ENCODE measurements at places on chromosomes 3 and 15.

GRCh38 chr3:81302045-81302444 is 459.4 kb downstream of the GBE1 start:
- no peak for DNase-seq

DNA sequence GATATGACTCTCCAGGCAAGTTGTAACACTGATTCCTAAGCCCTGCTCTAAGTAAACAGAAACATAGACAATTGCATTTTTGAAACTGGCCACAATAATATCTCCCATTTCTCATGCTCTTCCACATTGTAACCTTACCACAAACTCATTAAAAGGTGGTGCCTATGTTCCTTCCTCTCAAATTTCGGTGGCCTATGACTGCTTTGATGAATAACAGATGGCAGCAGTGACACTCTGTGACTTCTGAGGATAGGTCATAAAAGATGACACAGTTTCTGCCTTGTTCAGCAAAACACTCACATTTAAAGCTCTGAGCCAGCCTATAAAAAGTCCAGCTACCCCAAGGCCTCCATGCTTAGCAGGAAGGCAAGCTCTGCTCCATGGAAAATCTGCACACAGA is 195.2 kb downstream of the EFHB start:
- no peak for DNase-seq

DNA sequence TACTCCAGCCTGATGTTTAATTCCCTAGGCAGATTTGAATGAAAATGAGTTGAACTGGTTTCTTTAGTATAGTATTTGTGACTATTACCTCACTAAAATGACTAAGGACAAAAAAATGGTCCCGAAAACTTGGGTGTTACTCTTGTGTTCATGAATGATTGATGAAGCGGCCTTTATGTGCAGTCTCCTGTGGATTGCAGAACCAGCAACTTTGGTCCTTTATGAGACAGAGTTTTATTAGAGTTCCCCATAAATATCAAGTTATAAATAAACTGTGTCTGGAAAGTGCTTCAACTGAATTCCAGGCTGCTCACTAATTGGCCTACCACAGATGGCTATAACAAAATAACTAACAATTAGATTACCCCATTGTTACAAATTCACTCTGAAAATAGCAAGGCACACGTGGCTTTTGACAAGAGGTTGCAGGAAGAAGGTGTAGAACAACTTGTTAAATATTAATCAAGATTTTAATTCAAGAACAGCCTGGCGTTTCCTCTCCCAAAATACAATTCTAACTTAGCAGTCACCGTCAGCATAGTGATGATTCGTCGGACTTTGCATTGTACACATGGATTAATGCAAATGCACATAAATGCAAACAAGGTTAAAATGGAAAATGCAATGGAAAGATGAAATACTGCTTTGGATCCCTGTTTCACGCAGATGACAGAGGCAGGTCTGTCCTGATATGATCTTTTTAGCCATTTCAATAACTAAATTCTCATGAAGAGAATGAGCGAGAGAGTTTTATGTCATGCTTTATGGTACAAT is 567.3 kb upstream of the ZNF717 start:
- DNase-seq, result no peak

GRCh38 chr3:14795996-14796395 is 22.8 kb upstream of the FGD5 start:
- no peak for DNase-seq

- no peak for DNase-seq
Measured at GRCh38 chr3:194671511-194671899, 486 bp downstream of the LSG1 start.

- no peak for DNase-seq
Measured at GRCh38 chr15:22903961-22904534, 65.6 kb downstream of the NIPA2 start.

DNA sequence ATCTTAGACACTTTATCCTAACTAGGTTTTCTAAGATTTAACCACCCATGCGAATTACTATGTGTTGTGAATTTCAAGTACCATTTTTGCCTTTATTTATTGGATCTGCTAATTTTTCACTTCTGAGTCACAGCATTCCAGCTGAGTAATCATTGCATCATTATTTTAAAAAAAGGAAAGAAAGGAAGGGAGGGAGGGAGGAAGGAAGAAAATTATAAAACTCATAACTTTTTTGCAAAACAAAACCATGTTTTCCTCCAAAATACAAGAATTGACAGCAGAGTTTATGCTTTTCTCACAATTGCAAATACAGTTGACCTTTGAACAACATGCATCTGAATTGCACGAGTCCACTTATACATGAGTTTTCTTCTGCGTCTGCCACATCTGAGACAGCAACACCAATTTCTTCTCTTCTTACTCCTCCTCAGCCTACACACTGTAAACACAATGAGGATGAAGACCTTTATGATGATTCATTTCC is 651.4 kb upstream of the NECTIN3 start:
- no peak for DNase-seq

DNA sequence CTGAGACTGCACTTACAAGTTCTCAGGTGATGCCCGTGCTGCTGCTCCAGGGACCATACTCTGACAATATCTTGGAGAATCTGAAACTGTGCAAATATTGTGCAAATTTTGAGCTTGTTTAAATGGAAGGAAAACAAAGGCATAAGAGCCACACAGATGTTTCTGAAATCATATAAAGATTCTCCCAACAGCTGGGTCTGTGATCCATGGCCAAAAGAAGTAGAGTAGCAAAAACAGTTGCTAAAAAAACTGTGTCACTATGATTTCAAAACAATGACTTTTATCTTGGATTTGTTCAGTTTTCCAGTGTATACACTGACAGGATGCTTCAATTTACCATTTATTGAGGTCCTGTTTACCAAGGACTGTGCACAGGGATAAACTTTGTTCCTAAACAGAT is 25.3 kb downstream of the NPTN start:
- DNase-seq, result no peak

DNA sequence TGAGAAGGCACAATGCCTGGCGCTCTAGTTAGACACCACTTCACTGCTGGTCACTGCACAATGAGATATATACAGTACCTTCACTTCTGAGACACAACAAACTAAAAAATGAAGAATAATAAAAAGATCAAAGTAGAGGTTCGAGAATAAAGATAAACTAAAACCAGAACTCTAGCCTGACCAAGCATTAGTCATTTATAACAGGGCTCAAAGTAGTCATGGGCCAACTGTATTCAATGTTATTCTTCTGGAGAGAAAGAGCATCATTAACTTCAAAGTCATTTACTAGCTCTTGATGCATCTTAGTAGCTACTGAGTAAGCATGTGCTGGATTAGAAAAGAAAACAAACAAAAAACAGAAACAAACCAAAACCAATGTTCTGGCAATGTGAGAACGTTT is 145.2 kb downstream of the SSR3 start:
- DNase-seq, result no peak

GRCh38 chr3:153885359-153885758 is 235.8 kb upstream of the ARHGEF26 start:
- no peak for DNase-seq

DNA sequence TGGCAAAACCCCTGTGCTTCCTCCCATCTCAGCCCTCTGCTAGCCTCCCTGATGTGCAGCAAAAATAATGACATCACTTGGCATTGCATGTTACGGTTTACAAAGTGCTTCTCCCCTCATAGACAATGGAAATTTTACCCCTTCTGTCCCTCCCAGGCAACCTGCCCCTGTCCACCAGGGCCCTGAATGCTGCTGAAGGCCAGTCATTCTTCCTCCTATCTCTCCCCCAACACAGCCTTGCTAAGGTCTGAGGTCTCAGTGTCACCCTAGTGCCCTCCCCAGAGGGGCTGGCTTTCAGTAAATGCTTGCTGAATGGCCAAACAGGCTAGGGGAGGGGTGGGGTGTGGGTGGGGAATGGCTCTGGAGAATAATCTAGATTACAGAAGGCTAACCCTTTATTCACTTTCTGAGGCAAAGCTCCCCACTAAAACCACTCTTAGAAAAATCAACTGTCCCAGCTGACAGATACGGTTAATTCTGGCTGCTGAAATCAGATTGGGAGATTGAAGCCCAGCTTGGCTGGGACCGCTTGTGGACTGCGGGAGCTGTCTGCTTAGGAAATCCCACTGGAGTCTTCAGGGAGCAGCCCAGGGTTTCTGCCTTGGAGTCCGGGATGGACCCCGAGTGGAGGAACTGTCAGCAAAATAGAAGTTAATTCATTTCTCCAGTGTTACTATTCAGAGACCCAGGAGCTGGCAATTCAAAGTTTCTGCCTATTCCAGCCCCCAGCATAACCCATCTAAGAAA is 22.9 kb downstream of the ANP32A start:
- no peak for DNase-seq

DNA sequence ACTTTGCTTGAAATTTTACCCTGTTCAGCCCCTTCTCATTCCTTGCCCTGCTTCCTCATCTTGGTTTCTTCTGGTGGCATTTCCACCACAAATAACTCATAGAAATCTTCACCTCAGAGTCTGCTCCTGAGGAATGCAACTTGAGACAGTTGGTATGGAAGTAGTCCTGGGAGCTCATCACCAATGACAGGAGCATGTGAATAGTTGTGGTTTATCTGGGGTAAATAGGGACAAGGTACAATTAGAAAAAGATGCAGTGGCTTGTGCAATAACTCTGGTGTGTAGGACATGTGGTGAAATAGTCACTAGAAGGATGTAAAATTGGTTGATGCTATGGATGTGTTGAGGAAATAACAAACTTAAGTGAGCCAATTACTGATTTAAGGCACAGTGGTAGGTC is 72.7 kb upstream of the CHRNA7 start:
- DNase-seq, result no peak

DNA sequence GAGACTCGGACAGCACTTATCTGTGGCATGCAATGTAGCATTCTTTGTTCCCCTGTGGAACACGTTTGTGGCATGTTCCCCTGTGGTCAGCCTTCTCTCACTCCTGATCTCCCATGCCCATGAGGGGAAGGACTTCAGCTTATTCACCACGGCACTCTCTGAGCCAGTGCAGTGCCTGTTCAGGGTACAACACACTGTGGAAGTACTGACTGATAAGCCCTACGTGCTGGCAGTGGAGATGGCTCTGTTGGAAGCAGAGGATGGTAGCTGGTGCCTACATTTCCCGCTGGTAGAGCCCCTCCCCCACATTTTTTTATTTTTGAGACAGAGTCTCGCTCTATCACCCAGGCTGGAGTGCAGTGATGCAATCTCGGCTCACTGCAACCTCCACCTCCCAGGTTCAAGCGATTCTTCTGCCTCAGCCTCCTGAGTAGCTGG is 43.5 kb upstream of the ETV5 start:
- no peak for DNase-seq

DNA sequence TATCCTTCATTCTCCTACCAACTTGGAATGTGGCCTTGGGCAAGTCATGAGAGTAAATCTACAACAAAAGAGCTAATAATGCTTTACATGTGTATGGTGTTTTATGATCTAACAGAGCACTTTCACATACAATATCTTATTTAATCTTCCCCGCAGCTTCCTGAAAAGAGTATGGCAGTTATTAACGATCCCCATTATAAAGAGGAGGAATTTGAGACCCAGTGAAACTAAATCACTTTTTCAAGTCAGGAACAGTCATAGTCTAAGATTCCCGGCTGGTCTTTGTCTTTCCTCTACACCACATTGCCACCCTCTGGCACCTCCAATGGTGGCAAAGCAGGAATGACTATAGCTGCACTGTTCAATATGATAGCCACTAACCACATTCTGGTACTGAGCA is 69.7 kb upstream of the CMSS1 start:
- DNase-seq, result no peak

DNA sequence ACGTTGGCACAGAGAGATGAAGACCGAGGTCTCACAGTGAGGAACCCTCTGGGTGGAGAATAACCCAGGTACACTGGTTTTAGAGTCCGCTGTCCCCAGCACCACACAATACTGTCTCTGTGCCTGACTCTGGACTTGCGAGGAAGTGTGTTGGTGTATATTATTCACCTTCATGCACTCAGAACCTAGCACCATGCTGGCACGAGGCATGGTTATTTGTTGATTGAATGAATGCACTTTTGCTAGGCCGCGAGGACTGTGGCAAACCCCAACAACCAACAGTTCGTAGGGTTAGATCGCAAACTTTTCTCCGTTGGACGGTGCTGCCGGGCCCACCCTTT is 484 bp upstream of the C3orf52 start:
- no peak for DNase-seq

- DNase-seq, result no peak
Measured at GRCh38 chr15:94098921-94099573, 132.3 kb upstream of the MCTP2 start.

DNA sequence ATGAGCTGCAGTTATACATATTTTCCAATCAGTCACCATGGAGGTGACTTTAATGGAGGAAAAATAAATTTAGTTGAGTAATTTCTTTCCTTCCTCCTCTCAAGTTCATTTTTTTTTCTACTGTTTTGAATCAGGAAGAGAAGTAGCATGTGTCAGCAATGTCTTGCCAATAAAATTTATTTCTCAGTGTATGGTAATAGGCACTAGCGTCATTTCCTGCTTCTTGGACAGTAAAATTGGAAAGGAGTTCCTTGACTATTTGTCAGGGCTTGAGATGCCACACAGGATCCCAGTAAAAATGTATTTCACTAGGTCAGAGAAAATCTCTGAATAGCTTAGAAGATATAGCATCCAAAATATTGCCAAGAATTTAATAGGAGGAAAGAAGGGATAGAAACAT is 605.9 kb downstream of the ROBO1 start:
- no peak for DNase-seq

DNA sequence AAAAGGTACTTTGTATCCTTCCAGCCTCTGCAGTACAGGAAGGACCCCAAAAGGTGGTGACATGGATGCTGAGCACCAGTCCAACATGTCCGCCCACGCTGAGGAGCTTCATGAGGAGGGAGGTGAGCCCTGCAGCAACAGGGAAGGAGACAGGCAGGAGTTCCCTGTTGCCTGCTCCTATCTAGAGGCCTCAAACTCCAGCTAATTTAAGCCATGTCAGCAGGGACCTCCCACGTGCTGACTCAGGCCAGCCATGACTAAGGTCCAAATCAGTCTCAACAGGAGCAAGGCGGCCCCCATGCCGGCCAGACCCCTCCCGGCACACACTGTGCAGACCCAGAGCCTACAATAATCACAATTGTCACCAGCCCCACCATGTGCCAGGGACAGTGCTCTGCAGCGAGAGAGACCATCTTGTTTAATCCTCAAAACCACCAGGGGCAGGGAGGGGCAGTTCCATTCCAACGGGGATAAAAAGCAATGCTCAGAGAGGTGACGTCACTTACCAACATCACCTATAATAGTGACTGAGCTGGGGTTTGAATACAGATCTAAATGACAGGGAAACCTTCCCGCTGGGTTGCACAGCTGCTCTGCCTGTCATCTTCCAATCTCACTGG is 54.5 kb upstream of the GATA2 start:
- no peak for DNase-seq

DNA sequence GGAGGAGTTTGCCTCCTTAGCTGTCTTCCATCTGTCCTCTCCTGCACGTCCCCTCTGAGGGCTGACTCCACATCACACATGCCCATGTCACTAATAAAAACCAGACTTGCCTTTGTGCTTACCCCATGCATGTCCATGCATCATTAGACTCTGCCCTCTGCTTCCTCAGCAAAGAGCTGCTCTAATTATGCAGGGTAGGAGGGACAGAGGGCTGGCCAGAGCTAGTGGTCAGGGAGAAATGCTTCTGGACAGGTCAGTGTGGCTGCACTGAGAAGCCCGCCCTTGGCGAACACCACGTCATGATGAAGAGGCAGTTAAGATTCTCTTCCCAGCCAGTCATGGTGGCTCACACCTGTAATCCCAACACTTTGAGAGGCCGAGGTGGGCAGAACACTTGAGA is 8.9 kb downstream of the CA12 start:
- DNase-seq, result no peak

Measured in activated CD8-positive, alpha-beta memory T cell treated with anti-CD3 and anti-CD28 coated beads for 1 hour (primary cell).